ENCODE measurements at places on chromosomes 3 and 15.

GRCh38 chr15:66254089-66254950 lies 770 bp upstream of the MEGF11 start:
- no peak for DNase-seq

GRCh38 chr3:90032980-90033641 lies 925.7 kb downstream of the EPHA3 start:
- no peak for DNase-seq

DNA sequence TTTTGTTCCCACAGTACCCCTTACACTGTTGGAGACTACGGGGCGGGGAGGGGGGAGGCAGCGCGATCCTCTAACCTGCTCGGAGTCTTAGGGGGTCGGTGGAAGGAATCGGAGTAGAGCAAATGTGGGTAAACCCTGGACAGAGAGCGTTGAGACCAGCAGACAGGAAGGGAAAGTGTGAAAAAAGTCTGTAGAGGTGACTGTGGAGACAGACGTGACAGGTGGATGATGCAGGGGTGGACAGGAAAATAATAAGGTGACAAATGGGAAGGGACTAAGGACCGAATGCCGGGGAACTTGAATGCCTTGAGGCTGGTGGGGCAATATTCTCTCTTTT lies 424 bp downstream of the EAF2 start:
- DNase-seq, result no peak

- no peak for DNase-seq
These were observed 995 bp downstream of the ADAMTS17 start for GRCh38 chr15:100340721-100341238.

DNA sequence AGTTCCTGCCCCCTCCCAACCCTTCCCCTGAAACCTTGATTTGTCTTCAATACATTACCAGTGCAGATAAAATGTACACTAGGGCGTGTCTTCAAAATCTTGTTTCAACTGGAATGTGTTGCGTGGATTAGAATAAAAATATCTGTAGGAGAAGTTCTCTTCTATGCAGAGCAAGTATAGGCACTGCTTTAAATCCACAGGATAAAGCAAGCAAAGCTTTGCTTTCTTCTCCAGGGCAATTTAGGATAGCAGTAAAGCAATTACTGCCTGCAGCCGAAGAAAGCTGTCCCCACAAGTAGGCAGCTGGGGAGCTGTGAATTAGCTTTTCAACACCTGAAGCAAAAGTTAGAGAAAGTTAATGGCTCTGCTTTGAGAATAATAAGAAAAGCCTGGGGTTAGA lies 329.7 kb upstream of the KCNMB2 start:
- DNase-seq, result no peak

DNA sequence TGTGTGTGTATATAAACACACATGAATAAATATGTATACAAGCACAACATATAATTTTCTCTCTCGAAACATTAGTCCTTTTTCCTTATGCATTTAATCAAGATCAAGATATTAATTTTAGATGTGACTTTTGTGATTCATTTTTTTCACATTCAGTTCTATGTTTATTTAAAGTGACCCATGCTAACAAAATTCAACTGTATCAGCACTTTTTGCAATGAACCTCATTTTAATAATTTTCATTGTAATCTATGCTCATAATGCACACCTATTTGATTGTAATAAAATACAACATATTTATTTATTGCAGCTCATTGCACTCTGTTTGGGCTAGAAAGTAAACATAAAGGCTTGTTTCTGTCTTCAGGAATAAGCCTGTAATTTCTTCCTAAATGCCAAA lies 586.3 kb downstream of the ROBO2 start:
- no peak for DNase-seq

DNA sequence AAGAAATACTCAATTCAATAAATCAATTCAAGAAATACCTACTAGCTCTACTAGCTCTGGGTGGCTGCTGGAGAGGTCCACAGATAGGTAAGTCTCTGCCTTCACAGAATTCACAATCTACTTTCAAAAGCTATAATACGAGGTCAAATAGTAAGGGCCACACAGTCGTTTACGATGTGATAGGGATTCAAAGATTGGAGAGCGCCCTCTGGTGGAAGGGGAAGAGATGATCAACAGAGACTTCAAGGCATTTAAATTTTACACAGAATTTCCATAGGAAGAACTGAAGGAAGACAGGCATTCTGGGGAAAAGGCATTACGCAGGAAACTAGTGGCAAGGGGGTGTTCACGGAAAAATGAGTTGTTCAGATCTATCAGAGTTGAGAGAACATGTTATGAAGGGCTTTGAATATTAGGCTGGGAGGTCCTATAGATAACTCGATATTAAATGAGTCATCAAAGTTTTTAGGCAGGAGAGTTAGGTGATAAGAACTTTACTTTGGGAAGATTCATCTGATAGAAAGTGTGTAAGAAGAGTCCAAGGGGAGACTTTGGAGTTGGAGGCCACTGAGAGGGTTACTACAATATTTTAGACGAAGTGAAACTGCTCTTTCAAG lies 128.8 kb downstream of the FRMD5 start:
- DNase-seq, result peak; percentile 19

DNA sequence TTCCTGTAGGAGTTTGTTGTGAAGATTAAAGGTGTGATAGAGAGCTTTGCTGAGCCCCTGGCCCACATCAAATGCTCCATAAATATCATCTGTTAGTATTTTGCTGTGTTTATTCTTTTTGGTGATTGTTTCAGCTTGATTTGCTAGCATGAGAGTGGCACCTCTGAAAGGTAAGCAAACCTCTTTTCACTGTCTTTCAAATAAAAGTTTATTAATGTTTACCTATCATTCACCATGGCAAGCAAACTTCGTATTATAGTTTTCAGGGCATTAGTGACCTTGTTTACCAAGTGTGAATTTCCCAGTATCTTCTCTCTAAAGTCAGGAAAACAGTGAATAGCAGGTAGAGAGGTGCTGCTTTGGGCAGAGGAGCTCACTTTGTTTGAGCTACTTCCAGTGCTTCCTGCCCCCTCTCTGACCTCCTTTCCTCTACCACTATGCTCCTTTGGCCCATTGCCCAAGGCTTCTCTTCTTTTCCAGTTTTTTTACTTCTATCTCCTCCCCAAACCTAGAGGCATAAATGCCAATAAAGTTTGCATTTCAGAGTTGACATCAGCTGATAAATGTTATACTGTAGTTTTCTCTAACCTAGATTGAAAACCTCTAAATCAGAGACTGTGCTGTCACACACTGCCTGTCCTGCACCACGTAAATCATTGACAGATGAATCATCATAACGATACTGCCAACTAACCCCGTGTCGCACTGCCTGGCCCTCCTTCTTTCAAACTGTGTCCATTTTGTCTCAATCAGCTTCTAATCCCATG lies 569.0 kb downstream of the TUSC7 start:
- DNase-seq, result no peak

GRCh38 chr3:17115186-17115585 lies 230.4 kb downstream of the PLCL2 start:
- DNase-seq, result no peak

- DNase-seq, result no peak
These were observed 105.9 kb upstream of the ARHGEF26 start for GRCh38 chr3:154015307-154015706.

- DNase-seq, result no peak
These were observed 29.0 kb downstream of the CHDH start for GRCh38 chr3:53817211-53817610.

DNA sequence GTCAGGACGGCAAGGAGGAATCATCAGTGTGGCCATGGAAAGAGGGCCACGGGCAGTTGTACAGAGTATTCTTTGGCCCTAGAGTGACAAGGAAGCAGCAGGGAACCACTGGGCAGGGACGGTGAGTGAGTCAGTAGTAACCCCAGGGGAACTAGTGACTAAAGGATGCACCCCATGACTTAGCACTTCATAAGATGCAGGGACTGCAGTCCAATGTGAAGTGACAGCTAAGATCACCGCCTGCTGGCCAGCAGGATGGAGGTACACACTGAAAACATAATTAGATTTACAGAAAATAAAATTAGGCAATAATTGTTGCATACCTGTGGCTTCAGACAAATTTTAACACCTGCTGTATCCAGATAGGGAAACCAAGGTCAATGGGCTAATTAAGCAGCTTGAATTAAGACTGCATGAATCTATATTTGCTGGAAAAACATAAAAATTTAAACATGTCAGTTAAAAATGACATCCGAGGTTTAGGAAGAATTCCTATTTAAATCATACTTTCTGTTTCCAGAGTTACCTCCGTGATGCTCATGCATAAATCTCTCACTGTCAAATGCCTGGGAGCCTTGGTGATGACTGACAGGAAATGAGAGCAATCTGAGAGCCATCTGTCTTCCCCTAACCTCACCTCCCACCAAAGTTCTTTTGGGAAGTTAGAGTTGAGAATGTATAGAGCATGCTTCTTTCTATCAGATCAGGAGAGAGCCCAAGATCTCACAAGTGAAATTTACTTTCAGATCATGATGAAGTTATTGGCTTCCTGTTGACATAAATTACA lies 56.5 kb downstream of the DCLK3 start:
- DNase-seq, result no peak

- DNase-seq, result no peak
These were observed 1.1 kb downstream of the NCKIPSD start for GRCh38 chr3:48684480-48685143.

Measured in stimulated activated CD4-positive, alpha-beta T cell treated with anti-CD3 and anti-CD28 coated beads, Interleukin-1b, Interleukin-23, amount 100 ng/mL, for 1 hour (primary cell).